Sigmoid colon (tissue), 7 donors: ENCODE measurements at places on chromosomes 11 and 22. TPM values are rescaled to one million over a fixed set of nuclear protein-coding genes. Genes with fewer than 3 reads are reported as not detected.

CPSF7 gene
- 48.4 TPM for polyA plus RNA-seq

LRRC75B gene
- polyA plus RNA-seq = 8.1 TPM

SPDYC gene
- polyA plus RNA-seq = not detected

ANO1 gene
- 0.60 TPM for polyA plus RNA-seq

SLC1A2 gene
- not detected for polyA plus RNA-seq
